ENCODE measurements at places on chromosomes 5 and 9.
A peak's percentile ranks its signal among the peaks of the same experiment; 100 is the strongest.

- peak; percentile 69 for DNase-seq
These were observed 900 bp upstream of the HAVCR2 start for GRCh38 chr5:157109744-157110143.

DNA sequence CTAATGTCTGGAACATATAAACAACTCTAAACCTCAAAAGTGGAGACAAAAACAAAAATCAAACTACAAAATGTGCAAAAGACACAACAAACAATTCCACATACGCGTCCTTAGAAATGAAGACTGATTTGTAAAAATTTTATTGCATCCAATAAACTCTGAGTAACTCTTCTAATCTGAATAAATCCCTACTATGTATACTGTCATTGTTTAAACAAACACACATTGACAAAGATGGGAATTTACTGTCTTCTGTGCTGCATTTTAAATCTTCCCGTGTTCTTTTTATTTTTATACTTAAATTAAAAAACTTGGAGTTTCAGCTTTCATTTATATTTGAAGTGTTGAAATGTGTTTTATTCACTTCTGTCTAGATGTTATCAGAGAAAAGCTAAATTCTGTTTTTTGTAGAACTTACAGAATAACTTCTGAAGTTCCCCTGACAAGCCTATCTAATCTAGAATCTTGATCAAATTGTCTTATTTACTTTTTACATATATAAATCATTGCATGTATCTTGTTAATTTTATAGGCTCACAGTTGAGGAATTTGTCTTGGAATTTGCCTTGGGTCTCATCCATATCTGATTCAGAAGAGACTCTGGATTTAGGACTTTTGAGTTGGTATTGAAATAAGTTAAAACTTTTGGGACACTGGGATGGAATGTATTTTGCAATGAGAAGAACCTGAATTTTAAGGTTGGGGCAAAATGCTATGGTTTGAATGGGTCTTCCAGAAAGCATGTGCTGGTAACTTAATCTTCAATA, 2064.4 kb upstream of the C9orf72 start:
- DNase-seq = no peak

GRCh38 chr5:142618130-142618523, 67.8 kb downstream of the FGF1 start:
- DNase-seq = no peak

GRCh38 chr5:72555871-72556270, 48.7 kb upstream of the ZNF366 start:
- no peak for DNase-seq

DNA sequence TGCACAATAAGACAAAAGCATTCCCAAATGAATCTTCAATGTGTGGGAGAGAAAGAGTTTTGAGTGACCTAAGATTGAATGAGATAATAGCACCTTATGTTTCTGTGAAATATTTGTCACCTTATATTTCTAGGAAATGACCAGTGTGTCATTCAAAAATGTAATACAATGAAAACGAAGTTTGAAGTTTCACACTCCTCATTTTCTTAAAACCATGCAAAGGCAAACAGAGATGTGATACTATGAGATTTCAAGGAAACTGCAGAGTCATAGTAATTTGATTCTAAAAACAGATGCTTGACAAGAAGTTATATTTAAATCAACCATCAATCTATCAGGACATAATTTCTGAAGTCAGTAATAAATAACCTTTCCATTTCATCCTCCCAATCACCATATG, 13.6 kb upstream of the ABCA1 start:
- no peak for DNase-seq
